ENCODE measurements at places on chromosomes 3 and 15.

DNA sequence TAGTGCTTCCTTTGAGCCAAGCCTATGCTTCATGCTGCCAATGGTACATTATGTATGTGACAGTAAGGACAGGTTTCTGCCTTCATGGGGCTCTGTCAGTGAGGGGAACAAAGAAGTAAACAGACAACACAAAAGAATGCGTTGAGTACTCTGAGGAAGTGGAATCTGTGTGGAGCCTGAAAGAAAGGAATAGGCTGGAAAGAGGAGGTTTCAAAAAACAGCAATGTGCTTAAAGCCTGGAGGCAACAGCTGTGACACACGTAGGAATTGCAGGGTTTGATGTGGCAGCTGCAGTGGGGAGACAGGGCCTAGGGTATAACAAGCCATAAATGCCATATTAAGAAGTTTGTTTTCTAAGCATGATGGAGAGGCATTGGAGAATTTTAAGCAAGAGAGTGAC is 316.7 kb downstream of the CLSTN2 start:
- no peak for DNase-seq

DNA sequence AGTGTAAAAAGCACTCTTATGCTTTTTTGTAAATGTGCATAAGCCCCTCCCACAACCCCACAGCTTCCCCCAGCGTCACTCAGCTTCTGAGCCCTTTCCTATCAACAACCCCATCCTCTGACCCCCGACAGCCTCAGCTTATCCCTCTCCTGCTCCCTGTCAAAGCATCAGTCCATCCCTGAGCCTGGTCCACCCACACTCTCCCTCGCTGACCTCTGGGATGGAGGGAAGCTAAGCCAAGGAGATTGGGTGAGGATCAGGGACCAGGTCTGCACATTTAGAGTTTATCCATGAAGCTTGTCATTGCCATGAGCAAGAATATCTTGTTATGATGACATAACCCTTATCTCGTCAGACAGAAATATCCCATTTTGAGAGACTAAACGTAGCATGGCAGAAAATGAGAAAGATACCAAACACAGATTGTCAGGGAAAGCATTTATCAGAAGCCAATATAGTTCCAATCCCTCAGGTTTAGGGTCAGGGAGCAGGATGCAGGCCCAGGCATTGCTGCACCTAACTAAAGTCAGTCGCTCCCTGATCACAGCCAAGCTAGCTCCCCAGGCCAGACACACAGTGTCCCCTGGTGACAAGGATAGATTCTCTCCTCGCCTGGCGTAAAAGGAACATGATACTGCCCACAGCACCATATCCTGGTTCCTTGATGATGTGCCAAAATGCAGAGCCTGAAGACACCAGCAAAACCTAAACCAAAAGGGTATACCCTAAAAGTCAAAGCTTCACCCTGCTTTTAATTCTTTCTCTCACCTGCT is 66.9 kb downstream of the DCLK3 start:
- no peak for DNase-seq

GRCh38 chr3:15460891-15461531 is 33.6 kb downstream of the EAF1 start:
- DNase-seq: no peak

- no peak for DNase-seq
Measured at GRCh38 chr15:87365186-87365585, 891.4 kb downstream of the NTRK3 start.

DNA sequence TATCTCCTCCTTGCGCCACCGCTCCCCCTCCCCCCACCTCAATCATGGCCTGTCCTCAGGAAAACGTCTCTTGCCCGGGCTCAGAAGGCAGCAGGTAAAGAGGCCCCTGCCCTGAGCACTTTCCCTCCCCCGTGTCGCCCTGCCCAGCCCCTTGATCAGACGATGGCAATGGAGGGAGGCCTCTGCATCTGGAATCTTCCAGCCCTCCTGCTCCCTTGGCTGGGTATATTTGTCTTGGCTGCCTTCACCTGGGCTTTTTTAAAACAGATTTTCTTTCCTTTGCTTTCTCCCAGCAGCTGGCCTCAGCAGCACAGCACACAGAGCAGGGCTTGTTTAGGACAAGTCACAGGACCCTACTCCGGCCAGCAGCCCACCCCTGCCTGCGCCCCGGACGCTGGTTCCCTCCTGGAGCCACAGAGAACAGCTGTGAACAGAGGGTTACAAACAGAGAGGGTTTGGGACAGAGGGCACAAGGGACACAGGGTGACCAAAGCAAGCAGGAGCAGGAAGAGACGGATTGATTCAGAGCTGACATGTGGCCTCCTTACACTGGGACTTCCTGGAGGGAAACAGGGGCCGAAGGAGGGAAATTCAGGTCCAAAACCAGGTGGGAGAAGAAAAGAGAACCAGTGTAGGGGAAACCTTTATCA is 78.7 kb downstream of the ISG20 start:
- no peak for DNase-seq

Data from hypothalamus (tissue), 51 donors.